ENCODE measurements at places on chromosomes 1 and 21.

DNA sequence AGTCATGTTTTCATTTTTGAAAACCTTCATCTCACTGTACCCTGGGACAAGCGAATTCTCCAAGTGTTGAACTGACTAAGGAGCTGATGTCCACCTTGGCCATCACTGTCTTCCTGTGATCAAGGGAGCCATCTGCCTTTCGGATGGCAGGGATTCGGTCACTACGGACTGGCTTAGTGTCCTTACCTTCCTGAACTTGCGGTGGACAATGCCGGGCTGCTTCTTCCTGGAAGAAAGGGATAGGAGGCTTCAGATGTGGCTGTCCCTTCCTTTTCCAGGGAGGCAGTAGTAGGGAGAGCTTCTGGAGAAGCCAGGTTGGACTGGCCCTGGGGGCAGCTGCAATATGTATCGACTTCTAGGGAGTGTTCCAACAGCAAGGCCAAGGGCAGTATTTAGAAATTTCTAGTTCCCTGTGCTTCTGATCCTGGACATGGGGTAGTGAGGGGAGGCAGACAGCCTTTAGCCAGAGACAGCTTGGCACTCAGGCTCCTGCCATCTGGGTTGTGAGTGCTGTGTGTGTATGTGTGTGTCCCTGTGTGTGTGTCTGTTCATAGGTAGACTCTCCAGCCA, 114.6 kb downstream of the IER5 start:
- no peak for DNase-seq

GRCh38 chr1:70205071-70205433, 327 bp downstream of the LRRC40 start:
- no peak for DNase-seq

DNA sequence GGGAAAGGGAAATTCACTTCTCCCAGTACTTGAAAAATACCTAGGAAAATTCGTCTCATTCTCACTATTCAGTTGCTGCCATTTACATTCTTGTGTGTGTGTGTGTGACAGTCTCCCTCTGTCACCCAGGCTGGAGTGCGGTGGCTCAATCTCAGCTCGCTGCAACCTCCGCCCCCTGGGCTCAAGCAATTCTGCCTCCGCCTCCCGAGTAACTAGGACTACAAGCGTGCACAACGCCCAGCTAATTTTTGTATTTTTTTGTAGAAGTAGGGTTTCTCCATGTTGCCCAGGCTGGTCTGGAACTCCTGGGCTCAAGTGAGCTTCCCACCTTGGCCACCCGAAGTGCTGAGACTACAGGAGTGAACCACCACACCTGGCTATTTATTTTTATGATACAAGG, 1.2 kb downstream of the SNAPIN start:
- no peak for DNase-seq

DNA sequence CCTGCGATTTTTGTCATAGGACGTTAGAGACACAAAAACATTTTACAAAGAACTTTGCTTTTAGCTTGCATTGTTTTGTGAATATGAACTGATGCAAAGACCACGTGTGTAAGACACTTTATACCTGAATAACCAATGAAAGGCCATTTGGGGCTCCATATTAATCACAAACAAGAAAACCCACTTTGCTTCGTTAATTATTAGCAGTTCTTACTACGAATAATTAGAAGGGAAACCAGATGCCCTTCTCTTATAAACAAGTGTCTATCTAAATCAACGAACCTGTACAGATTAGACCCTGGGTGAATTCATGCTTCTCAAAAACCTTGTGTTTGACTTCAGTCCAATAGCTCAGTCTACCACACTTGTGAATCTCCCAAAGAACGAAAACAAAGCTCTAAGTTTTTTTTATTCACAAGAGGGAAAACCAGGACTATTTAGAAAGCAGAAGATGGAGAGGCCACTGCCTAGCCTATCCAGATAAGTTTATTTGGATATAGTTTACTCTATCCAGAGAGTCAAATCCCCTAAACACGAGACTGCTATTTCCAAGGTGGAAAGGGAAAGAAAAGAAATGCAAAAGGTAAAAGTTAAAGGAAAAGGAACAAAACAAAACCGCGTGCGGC, 897 bp downstream of the CYYR1 start:
- DNase-seq, result no peak

- DNase-seq, result no peak
Observed at GRCh38 chr1:240496941-240497340, 115.0 kb downstream of the GREM2 start.

DNA sequence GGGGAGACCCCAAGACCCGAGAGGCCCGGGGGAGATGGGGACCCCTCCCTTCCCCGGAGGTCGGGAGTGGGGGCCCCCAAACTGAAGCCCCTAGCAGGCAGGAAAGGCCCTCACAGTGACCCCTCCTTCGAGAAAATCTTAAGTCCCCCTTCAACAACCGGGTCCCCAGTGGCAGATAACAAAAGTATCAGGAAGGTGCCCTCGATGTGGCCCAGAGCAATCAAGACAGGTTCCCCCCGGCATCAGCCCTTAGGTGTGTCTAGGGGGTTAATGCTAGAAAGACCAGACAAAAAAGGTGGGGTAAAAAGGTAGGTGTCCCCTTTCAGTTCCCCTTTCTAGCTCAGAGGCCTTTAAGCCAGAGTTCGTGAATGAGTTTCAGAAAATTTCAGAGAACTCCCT, 282 bp upstream of the ECE1 start:
- no peak for DNase-seq

- peak; percentile 70 for DNase-seq
Observed at GRCh38 chr1:41626616-41627375, 142.3 kb upstream of the EDN2 start.
